ENCODE measurements at places on chromosomes 7 and 10. TPM values are rescaled to one million over a fixed set of nuclear protein-coding genes. Genes with fewer than 3 reads are reported as not detected.

DNA sequence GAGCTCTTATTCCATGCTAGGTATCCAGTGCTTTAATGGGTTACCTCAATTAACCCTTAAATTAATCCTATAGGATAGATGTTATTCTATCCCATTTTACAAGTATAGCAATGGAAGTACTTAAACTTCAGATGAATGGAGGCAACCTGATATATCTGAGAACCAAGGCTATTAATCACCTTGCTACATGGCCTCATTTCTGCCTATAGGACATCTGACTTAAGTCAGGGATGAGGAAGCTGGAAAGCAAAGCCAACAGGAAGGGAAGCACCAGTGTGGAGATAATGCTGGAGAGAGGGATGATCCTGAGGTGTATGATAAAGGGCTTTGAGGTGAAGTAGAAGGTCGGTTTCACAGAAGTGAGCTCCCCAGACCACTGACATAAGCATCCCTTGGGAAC, 132.3 kb downstream of the CHN2 start:
- no peak for DNase-seq

GRCh38 chr10:84966708-84967441, 638.5 kb downstream of the CCSER2 start:
- DNase-seq: no peak

DNA sequence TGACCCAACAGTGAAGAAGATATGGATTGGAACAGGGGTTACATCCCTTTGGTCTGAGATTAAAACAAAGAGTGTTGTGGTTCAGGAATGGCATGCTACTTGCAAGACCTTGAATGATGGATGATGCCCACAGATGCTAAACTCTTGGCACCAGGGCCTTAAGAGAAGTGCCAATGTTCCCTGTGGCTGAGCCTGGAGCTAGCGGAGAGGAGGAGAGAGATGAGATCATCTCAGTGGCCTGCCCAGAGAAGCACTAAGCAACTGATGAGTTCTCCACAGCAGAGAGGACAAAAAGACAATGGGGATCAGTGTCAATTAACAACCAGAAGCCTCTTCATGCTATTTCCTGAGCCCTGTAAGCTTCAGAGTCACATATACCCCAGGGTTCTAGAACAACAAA, 97.8 kb downstream of the ELAPOR2 start:
- DNase-seq: no peak

DNA sequence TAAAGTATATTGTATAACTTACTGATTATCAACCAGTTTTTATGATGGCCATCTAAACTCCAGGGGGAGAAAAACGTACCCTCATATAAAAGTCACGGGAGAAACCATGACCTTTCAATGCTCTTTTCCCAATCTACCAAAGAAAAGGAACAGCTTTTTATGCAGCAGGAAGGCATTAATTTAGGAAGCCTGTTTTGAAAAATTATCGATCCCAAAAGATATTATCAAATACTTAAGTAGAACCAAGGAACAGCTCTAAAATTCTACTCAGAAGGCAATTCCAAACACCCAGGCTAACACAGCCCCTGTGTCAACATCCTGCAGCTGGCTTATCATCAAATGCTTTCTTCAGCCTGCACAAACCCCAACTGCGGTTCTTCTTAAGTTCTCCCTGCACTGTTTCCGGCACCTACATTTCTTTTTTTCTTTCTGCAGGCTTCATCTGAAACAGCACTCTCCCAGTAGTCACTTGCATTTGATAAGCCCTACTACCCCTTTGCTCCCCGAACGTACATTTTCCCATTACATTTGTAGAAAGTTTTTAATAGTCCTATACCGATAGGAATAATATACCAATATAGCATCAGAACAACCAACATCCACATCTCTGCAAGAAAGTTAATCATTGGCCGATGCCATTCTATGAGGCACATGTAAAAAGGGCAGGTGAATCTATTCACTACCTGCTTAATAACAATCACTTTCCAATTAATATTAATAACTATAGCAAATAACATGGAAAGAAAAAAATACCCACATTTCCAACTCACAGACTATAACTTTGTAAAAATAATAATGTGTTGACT, 47.9 kb downstream of the PIP4K2A start:
- no peak for DNase-seq

DNA sequence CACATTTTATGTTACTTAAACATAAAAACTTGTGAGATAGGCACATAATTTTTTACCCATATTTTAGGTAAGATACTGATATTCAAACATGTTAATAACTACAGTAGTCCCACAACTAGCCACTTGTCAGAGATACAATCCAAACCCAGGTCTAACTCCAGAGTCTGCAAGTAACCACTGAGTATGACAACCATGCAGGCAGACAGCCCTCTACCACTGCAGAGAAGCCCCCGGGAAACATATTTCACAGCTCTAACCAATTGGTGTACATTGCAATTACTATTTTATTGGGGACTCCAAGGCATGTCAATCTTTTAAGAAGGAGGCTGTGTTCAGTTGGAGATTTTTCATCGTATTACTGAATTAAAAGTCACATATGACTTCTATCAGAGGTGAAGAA, 107.2 kb upstream of the FAM133B start:
- DNase-seq: no peak

DNA sequence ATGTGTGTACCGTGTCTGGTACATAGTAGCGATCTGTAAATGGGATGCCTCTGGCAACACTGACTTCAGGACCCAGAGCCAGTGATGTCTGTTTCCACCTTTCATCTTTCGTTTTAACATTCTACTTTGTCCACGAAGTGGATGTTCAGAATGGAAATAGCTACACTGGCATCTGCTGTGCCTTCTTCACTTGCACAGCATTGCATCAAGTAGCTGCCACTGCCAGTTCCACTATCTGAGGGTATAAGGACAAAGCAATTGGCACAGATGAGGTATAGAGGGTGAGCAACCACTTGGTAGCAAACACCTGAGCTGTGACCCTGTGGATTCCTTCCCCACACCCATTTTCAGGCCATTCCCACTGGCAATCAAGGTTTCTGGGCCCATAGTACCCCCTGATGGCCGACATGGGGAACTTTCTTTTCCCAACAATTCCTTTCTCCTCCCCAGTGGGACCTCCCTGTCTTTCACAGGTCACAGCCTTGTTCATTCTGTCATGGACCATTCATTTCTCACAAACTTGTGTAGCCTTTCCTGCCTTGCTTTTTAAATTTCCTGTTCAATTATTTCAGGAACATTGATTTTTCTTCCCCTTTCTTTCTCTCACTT, 4.0 kb downstream of the ITGA8 start:
- DNase-seq: no peak

GRCh38 chr10:29068302-29068701, 220.6 kb upstream of the LYZL1 start:
- no peak for DNase-seq

- DNase-seq: no peak
Observed at GRCh38 chr10:133275684-133276092, 980 bp downstream of the ADAM8 start.

DNA sequence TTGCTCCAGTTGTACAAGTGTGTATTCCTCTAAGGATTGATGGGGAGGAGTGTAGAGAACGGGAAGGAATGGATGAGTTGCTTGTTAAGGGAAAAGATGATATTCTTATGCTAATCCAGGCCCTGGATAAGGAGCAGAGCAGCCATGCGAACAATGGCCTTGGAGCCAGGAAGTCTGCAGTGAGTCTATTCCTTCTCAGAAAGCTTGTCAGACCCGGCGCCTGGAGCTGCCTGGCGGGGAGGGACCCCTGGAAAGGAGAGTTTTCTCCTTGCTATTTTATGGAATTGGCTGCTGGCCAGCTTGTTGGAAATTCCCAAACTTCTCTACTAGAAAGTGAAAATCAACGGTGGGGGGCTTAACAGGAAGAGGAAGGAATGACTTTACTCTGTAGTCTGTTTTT, 89.1 kb downstream of the MMRN2 start:
- no peak for DNase-seq

DNA sequence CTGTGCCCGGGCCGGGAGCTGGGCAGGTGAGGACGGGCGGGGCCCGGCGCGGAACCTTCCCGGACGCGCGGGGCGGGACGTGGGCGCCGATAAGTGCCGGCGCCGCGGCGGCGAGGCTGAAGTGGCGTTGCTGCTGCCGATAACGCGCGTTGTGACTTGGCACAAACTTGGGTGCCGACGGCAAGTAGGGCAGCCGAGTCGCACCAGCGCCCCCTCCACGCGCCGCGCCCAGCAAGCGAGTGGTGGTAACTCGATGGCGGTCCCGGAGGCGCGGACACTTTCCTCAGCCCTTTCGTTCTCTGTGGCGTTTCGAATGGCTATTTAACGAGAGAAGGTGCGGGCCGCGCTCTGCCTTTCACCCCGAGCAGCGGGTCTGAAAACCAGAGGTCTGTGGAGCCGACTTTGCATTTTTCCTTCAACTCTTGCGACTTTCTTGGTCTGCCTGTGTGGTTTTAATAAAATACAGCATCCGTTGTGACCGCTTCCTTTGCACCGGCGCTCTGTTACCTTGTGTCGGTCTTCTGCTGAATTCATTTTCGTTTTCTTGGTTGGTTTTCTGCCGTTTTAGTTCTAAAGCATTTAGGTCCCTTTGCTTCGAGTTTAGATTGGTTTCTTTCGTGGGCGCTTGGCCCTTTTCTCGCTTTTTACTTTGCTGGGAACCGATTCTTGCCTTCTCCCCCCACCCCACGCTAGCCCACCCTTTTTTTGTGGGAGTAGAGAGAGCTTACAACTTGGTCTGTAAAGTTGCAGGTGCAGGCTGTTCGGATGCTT, 701 bp downstream of the STK17A start:
- peak; percentile 44 for DNase-seq

DNA sequence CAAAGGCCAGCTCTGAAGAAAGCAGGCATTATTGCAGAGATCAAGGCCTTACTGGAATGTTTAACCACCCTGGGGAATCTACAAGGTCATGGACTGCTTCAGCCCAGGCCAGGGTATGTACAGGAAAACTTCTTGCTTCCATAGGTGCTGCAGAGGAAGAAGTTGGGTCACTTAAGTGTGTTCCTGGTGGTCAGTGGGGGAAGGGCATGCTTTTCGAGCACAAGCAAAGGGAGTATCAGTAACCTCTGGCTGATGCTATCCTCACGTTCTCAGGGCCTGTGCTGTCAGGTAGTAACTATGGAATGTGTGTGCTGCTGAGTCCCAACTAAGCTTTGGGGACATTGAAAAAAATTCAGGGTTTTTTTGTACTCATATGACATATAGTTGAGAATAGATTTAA, 234.0 kb upstream of the SP4 start:
- DNase-seq: no peak

DNA sequence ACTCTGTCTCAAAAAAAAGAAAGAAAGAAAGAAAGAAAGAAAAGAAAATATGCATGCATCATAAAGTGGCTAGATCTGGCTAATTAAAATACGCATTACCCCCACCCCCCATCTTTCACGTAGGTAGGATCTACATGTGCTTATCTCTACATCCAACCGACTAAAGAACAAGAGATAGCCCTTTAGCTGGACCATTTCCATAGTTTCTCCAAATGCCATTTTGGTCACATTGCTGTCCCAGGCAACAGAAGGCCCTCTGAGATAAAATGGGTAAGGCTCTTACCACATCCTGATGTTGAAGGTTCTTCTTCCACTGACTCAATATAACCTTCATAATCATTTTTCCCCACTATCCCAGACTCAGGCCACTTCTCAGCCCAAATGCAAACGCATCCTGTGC, 31.5 kb downstream of the PIK3AP1 start:
- DNase-seq: no peak

DNA sequence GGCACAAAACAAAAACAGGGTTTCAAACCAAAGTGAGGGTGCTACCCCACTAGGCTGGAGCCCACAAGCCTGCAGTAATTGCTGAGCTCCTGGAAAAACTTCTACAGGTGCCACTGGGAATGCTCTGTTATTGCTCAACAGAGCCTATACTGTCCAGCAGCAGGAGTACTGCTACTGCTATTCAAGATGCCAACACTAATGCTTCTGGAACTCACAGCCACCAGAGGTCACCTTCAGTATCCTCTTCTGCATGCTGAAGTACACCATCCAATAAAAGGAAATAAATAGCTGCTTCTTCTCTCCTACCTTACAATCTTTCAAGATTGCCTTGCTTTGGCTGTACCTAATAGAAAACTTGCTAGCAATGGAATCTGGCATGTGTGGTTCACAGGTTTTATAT, 222.0 kb downstream of the LRRN3 start:
- DNase-seq: no peak

DNA sequence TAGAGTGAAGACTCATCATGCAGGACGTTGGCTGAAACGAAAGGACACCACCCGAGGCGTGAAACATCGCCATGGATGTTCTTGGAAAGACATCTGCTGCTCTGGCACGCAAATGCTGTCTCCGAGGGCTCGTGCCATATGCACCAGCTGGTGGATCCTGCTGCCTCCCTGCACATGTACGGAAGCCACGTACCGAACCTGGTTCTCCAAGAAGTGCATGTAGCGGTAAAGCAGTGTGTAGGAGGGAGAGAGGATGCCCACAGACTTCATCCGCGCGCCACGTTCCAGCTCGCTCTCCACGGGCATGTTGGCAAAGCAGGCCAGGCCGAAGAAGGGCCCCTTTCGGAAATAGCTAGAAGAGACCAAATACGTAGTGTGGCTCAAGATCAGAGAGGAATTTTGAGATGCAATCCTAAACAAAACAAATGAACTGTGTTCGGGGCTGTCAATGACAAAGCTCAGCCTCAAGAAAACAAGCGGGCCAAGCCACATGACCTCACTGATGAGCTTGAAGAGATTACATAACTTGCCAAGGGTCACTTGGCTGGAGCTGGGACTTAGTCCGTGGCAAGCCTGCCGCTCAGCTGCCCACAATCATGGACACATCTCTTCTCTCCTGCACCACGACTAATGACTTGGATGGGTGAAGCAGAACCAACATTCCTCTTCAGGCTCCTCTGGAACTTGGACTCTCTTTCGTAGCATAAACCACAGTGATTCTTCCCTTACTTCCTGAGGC, 16.5 kb downstream of the DENND11 start:
- no peak for DNase-seq

DNA sequence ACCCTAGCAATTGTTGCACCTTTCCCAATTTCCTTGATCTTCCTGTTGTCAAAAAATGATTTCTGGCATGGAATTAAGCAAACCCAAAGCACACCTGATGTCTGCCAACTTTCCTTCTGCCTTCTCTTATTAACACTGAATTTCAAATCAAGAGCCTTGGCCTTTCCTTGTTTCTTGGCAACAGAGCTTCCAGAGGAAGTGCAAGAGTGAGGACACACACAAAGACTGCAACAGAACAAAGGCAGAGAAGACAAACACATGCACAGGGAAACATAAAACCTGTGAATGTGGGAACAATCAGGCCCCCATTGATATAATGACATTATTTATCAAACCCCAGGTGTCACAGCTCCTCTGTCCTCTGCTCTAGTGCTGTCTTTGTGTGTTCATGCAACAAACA, 73.0 kb upstream of the IL6 start:
- DNase-seq: no peak

Gene GTF2IRD2
- 14.5 TPM for total RNA-seq

Gene ANXA8
- total RNA-seq: 198 TPM

Gene TMEM225B
- total RNA-seq: 2.8 TPM

Gene GNAI1
- 117 TPM for total RNA-seq

Gene GPR26
- total RNA-seq: not detected

Gene EN2
- not detected for total RNA-seq

Gene TUBB8
- not detected for total RNA-seq
